ENCODE measurements at places on chromosomes 3 and 15.

- no peak for DNase-seq
These were observed 739 bp downstream of the SNRPN start for GRCh38 chr15:24955531-24955921.

DNA sequence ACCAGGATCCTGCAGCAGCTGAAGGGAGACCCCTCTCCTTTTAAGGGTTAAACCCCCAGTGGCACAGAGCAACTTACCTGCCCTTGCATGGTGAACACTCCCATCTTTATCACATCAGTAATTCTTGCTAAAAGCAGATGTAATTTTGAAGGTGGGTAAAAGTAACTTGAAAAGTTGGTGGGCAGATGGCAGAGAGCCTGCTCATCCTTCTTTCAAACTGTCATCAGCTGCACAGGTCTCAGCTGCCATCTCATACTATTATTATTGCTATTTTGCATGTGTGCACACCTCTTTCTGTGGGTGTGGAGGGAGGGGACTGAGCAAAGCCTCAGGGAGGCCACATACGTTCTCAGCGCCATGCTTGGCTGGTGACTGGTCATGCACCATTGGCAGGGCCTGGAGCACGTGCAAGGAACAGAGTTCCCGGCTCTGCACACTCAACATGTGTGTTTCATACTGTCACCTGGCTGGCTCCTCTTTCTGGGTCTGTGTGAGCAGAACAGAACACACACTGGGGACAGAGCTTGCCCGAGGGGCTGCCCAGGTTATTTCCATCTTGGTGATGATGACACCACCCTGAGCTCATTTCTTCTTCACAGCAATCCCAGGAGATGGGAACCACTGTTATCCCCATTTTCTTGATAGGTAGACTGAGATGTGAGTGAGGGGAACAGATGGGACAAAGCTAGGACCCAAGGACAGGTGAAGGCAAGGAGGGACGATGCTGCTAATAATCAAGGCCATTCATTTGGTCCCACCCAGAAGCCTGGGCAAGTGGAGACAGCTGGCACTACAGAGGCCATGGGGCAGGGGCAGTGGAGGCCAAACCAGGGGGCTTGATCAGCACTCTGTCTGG lies 95.8 kb upstream of the KLF13 start:
- DNase-seq, result no peak

DNA sequence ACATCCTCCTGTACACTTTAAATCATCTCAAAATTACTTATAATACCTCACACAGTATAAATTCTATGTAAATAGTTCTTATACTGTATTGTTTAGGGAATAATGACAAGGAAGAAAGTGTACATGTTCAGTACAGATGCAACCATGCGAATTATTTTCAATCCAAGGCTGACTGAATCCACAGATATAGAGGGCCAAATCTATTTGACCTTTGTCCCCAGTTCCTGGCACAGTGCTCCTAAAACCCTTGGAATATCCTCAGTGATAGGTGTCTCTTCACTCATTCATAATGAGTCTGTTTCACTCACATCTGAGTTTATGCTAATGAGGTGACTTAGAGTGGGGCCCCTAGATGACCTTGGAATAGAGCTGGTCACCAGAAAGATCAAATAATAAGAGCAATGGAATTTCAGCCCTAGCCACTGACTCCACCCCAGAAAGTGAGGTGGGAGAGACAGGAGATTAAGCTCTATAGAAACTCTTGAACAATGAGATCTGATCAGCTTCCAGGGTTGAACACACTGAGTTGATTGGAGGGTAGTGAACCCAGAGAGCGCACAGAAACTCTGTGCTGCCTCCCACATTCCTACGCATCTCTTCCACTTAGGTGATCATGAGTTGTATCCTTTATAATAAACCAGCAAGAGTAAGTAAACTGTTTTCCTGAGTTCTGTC lies 65.3 kb downstream of the ADAM10 start:
- no peak for DNase-seq

GRCh38 chr3:25558121-25558520 lies 106.6 kb downstream of the TOP2B start:
- DNase-seq, result no peak

DNA sequence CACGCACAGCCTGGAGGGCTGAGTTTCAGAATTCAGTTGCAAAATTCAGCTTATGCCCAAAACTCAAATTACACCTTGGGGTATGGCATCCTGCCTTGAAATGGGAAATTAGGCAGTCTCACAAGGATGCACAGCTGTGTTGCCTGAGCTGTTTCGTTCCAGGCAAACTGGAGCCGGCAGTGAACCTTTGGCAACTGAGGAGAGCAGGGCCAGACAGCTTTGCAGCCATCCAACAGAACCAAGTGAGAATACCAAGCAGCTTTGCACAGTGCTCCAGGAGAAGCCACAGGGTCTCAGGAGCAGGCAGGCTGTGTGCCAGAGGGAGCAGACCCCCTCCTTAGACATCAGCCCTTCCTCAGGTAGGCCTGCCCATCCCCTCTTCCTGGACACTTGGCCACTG lies 32.5 kb upstream of the BFSP2 start:
- DNase-seq, result no peak

DNA sequence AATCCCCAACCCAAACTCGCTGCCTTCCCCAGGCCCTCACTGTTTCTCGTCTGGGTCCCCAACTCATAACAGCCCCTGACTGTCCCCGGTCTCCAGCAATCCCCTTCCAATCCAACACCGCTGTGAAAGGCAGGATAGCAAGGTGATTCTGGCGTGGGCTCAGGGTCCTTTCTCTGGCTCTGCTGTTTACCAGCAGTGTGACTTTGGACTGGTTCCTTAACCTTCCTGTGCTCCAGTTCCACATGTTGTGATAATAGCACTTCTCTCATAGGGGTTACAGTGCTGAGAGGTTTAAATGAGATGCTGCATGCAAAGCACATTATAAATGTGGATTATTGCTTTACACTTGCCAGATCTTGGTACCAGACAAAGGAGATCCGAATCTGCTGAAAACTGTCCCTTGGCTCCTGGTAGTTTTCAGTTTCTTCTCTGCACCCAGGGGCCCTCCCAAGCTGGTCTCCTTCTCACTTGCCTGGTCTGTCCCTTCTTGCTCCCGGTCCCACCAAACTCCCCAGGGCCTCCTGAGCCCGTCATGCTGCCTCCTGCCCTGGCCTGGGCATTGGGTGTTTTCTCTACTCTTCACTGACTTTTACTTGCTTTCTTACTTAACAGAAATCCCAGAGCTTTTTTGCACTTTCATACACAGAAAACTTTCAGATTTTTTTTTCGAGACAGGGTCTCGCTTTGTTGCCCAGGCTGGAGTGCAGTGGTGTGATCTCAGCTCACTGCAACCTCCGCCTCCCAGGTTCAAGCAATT lies 26.8 kb upstream of the CYP11A1 start:
- DNase-seq, result no peak

GRCh38 chr15:92149465-92149864 lies 244.2 kb upstream of the ST8SIA2 start:
- DNase-seq, result no peak

GRCh38 chr3:135706758-135707375 lies 258.7 kb upstream of the PPP2R3A start:
- DNase-seq, result no peak

DNA sequence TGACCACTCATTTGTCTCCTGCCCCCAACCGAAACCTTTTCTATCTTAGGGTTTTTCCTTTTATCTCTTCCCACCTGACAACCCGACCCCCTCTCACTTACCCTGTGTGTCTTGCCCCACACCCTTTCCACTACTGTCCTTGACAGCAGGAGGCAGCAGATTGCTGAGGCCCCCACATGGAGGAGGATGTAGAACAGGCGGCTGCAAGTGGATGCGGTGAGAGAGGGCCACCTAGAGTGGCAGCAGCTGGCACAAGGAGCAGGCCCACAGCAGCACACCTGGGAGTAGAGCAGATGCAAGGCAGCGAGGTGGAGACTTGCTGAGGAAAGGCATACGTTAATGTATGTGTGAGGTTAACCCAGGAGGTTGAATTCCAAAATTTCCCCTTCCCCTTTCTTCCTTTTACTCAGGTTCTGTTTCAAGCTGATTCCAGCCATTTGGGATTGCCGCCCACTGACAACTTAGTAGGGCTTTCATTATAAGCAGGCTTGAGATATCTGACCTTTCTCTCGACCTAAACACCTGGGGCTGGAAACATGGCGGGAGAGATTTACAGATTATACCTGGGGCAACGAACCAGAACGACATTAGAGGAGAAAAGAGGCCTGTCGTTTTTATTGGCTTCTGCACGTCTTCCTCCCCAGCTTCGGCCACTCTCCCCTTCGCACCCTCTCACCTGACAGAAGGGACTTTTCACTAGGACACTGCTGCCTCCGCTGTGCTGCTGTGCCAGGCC lies 643 bp downstream of the SERINC4 start:
- no peak for DNase-seq

DNA sequence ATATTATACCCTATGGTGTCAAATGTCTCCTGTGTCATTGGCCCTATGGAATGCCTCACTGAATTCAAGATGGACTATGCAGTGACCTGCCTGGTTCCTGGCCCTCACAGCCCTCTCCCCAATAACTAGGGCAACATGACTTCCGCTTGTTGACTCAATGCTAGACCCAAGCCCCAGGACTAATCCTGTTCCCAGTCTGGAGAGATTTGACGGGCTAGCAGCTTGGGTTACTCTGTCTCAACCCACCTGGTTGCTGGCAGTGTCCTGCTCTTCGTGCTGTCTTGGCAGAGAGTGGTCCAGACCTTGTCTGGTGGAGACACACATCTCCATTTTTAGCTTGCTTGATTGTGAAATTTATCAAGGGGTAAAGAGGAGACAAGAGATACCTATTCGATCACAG lies 135.8 kb upstream of the HES1 start:
- no peak for DNase-seq

GRCh38 chr15:62739082-62739481 lies 303.5 kb upstream of the TPM1 start:
- no peak for DNase-seq

DNA sequence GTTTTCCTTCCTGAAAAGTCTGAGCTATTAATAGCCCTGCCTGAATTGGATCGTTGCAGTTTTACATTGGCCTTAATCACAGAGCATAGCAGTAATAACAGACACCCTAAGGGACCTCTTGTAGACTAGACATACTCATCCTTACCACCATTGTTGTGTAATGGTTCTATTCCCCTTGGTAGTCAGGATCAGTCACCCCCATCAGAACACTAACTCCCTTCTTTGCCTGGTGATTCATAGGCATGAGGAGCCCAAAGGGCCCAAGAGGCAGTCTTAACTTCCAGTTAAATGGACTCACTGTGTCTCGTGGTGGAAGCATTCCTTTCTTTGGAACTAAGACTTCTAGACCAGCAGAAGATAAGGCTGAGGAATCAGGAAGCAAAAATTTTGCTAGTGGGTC lies 20.2 kb downstream of the CGGBP1 start:
- DNase-seq, result no peak

- no peak for DNase-seq
These were observed 136.0 kb upstream of the CCDC54 start for GRCh38 chr3:107241217-107241616.

DNA sequence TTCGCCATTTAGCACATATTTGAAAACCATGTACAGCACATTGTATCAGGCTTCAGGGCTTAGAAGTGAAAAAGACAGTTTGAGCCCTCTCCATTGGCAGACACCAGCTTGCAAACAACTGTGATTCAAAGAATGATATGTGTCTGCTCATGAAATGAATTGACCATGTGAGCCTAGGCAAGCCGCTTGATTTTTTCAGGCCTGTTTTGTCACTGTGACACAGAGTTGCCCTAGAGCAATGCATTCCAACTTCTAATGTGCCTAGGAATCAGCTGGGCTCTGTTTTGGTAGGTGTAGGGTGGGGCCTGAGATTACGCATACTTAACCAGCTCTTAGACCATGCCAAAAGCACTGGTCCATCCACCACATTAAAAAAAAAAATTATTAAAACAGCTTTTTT lies 53.0 kb downstream of the ATP2C1 start:
- no peak for DNase-seq

- no peak for DNase-seq
These were observed 5.6 kb upstream of the PYDC2 start for GRCh38 chr3:191455257-191455952.

- no peak for DNase-seq
These were observed 157.3 kb downstream of the WNT5A start for GRCh38 chr3:55329849-55330248.

DNA sequence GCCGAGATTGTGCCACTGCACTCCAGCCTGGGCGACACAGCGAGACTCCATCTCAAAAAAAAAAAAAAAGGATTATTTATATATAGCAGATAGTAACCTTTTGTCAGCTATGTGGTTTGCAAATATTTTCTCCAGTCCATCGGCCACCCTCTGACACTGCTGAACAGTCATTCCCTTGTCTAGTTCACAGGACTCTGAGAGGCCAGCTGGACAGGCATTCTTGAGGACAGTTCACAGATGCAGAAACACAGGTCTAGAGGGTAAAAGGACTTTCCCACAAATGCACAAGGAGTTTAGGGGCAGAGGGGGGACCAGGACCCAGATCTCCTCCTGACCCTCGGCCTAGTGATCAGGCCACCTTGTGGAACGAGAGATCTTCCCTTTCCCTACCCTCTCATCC lies 7.5 kb upstream of the TMEM40 start:
- DNase-seq, result no peak

GRCh38 chr3:157333551-157333991 lies 103.1 kb upstream of the PTX3 start:
- no peak for DNase-seq

GRCh38 chr15:100206643-100207042 lies 135.1 kb downstream of the ADAMTS17 start:
- no peak for DNase-seq

GRCh38 chr3:69803681-69804270 lies 64.5 kb downstream of the MITF start:
- DNase-seq, result no peak

DNA sequence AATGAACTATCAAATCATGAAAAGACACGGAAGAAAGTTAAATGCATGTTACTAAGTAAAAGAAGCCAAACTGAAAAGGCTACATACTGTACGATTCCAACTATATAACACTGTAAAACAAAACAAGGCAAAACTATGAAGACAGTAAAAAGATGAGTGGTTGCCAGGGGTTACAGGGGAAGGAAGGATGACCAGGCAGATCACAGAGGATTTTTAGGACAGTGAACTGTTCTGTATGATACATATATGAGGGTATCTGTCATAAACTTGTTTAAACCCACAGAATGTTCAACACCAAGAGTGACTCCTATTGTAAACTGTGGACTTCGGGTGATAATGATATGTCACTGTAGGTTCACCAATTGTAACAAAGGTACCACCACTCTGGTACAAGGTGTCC lies 60.6 kb downstream of the CHSY1 start:
- no peak for DNase-seq

GRCh38 chr15:73293773-73294172 lies 75.0 kb downstream of the HCN4 start:
- no peak for DNase-seq

- DNase-seq, result no peak
These were observed 92.3 kb downstream of the ZNF621 start for GRCh38 chr3:40617084-40617483.

GRCh38 chr3:83928903-83929302 lies 1029.9 kb upstream of the CADM2 start:
- DNase-seq, result no peak

- DNase-seq, result no peak
These were observed 669.3 kb downstream of the ROBO2 start for GRCh38 chr3:77709155-77709554.

GRCh38 chr15:81111510-81112470 lies 22.3 kb upstream of the CFAP161 start:
- no peak for DNase-seq

- DNase-seq, result no peak
These were observed 19.3 kb downstream of the CPOX start for GRCh38 chr3:98574132-98574531.

Data from activated CD8-positive, alpha-beta memory T cell treated with anti-CD3 and anti-CD28 coated beads for 1 hour (primary cell).